Stimulated activated CD4-positive, alpha-beta T cell treated with anti-CD3 and anti-CD28 coated beads, Interleukin-1b, Interleukin-23, amount 100 ng/mL, for 4 hours (primary cell): ENCODE measurements at places on chromosomes 5 and 9.

DNA sequence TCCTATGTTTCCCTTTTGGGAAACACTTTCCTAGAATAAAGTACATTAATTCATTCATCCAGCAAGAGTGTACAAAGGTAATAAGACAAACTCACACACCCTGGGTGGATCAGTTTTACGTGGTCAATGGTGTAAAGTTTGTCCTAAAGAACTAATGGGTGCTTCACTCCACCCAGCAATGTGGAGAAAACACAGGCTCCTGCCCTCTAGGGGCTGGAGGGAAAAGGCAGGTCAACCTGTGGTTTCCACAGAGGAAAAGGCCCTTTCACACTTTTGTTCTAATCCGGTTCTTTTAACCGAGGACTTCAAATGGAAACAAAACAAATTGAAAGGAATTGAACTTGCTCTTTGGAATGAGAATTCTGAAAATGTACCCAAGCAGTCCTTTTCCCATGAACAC, 80.9 kb upstream of the SPOCK1 start:
- no peak for DNase-seq

DNA sequence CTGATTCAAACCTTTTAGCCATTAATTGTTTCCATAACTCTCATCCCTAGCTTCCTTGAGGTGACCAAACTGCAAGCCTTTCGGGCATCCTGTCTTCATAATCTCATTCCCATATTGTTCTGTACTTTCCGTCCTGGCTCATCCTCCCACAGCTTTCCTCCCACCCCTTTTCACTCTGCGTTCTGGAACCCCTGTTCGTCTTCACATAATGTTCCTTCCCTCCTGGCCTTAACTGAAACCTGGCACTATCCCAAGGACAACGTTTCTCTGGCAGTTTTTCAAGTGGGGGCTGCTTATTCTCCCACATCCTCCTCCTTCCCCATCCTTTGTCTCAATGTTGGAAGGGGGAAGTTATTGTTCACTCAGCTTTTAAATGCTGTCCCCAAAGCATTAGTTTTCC, 1.5 kb downstream of the ZNF189 start:
- DNase-seq = no peak

DNA sequence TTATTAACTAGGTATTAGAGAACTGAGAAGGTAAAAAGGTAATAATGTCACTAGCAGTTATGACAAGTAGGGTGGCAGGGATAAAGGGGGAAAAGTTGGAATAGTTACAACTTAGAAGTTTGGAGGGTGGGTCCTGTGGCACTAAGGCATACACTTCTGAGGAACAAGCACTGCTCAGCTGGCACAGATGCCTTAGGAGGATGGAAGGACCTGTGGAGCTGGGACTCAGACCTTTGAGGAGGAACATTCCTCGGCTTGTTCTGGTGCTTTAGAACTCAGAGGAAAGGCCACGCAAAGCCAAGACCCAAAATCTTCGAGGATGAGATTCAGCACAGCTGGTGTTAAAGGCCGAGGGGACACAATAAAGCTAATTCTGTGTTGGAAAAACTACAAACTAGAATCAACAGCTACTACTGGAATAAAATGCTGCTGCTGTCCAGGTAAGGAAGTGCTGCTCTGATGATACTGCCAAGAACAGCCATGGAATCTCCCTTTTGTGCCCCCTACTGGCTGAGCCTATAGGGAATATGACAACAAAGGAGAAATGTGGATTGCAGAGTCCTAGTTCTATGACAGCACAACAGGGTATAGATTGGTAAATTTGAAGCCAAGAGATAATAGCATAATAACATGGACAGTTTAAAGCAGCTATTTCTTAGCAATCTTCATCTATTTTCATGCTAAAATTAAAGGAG, 126.7 kb downstream of the SLC25A46 start:
- no peak for DNase-seq

- DNase-seq = no peak
Measured at GRCh38 chr5:61575103-61575502, 243.0 kb downstream of the ZSWIM6 start.

- DNase-seq = no peak
Measured at GRCh38 chr5:36052538-36052937, 14.1 kb downstream of the UGT3A2 start.

DNA sequence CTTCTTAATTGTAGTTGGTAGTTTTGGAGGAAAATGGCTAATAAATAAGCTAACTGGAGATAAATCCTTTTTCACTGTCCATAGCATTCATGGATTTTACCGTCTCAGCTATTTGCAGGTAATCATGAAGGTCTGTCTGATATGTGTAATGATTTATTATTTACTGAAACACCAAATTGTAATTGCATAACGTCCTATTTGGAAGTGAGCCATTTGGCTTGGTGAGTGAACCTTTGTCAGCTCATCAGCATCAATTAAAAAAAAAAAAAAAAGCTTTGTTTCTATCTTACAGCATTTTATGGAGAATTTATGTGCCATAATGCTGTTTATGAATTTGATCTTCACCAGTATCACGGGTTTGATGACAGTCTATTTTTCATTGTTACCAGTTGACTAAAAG, 20.2 kb downstream of the RECK start:
- DNase-seq = no peak
